ENCODE measurements at places on chromosomes 16 and 17. TPM values are rescaled to one million over a fixed set of nuclear protein-coding genes. Genes with fewer than 3 reads are reported as not detected.
A peak's percentile ranks its signal among the peaks of the same experiment; 100 is the strongest.

DNA sequence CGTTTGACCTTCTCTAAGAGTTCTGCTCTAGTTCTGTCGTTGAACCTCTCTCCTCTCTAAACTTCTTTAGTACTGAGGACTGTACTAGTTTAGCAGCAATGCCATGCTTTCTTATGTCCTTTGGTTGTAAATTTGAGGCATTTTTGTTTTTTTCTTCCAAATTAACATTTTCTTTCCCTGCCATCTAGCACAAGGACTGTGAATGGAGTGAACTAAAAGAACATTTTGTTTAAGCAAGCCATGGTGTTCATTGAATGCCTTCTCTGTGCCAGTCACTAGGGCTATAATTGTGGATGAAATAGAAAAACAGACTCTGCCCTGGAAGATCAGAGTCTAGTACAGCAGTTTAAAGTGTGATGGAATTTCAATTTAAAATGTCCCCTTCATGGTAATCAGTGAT, 137.9 kb downstream of the FTO start:
- DNase-seq = no peak

The IKZF3 gene
- total RNA-seq = 1.1 TPM

DNA sequence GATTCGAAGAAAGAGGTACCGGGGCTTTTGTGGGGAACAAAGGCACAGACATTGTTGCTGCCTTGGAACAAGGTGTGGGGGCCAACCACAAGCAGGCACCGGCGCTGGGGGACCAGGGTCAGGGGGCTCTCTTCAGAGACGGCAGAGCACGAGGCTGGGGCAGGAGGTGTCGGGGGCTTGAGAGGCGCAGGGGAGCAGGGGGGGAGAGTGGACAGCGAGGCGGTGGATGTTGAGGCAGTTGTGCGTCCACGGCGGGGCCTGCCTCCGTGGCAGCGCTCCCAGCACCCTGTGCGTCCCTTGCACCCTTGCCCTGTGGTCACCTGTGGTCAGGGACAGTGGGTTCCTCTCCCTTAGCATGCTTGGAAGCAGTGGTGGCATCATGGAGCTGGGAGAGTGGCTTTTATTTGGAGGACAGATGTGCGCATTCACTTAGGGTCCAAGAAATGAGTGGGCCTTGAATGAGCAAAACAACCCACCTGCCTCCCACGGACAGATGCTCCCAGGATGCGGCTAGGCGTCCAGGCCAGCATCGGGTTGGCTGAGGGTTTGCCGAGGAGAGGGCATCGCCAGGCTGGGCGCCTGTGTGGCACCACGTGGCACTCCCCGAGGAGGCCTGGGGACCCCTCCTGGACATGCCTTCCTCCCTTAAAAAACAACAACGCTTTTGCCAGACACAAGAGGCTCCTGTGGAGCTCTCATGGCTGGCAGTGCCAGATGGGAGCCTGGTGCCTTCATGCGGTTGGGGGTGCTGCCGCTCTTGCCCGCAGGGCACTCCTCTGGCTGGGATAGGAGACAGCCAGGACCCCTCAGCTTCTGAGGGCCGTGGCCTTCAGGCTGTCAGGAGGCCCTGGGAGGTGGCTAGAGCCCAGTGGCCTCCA, 113.0 kb downstream of the BANP start:
- no peak for DNase-seq

DNA sequence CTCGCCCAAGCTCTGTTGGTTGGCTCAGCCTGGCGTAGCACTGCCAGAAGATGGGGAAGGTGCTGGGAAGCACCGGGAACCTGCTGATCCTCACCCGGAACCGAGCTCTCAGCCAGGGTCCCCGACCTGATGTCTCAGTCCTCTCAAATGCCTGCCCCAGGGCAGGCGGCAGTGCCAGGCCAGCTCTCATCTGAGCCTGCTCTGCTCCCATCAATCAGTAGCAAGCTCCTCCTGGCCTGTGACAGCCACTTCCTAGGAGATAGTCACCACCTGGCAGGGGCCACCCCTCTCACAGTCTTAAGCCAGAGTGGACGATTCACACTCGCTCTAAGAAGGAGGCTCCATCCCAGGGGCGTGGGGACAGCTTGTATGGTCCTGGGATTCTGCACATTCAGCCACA, 62.0 kb downstream of the ENGASE start:
- DNase-seq = no peak

The SEPTIN12 gene
- not detected for total RNA-seq

- no peak for DNase-seq
Observed at GRCh38 chr16:86215233-86215978, 294.9 kb upstream of the FOXF1 start.

- DNase-seq = peak; percentile 72
Observed at GRCh38 chr16:74999609-75000480, 1.0 kb downstream of the ZNRF1 start.

- DNase-seq = no peak
Observed at GRCh38 chr17:27343977-27344607, 50.2 kb downstream of the WSB1 start.

DNA sequence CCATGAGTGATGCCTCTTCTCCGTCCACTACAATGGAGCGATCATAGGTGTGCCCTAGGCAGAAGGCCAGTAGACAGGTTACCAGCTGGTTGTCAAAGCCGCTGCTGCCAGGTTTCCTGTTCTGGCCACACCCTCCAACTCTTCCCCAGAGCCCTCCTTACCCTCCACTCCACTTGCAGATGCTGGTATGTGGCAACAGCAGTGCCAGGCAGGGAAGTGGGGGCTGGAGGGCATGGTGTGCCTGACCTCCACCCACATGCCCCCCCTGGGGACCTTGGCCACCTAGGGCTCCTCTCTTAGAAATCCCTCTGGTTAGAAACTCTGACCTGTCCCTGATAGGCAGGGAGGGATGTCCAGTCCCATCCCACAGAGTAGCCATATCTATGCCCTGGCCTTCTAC, 1.5 kb downstream of the RRAD start:
- no peak for DNase-seq

The PHB1 gene
- total RNA-seq = 131 TPM

The SPNS3 gene
- not detected for total RNA-seq

All from right lobe of liver (tissue), 6 donors.